ENCODE measurements at places on chromosomes 3 and 15.

GRCh38 chr3:177689869-177690268, 492.6 kb upstream of the TBL1XR1 start:
- DNase-seq = no peak

GRCh38 chr3:53122933-53123305, 7.3 kb downstream of the RFT1 start:
- DNase-seq = peak; percentile 54

- no peak for DNase-seq
Observed at GRCh38 chr3:65946438-65946837, 92.3 kb downstream of the MAGI1 start.

DNA sequence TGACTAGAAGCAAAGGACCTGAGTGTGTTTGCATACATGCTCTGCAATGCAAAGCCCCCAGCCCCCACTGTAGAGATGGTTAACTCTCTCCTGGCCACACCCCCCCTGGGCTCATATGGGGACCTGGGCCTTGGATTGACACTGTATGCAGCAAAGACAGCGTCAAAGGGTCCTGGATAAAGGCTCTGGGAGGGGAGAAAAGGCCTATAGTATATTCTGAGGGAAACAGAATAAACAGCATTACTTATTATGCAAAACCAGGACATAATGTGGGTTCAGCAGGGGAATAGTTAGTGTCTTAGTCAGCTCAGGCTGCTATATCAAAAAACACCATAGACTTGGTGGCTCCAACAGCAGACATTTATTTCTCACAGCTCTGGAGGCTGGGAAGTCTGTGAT, 158.7 kb downstream of the APBA2 start:
- no peak for DNase-seq

DNA sequence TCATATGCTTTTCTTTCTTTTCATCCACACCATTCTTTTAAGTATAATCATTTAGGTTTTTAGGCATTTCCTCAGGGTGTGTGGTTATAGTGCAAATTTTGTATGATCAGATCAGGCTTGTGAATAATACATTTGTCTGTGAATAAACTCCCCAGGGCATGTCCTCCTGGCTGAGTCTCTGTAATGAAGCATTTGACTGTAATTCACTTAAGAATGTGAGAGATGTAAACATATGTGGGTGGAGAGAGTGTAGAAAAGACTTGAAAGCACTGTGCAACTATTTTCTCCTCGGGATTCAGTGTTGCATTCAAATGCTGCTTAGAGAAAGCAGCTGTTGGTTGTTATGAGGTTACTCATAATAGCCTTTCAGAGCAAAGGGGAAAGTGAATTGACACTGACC, 996.5 kb downstream of the TUSC7 start:
- no peak for DNase-seq

DNA sequence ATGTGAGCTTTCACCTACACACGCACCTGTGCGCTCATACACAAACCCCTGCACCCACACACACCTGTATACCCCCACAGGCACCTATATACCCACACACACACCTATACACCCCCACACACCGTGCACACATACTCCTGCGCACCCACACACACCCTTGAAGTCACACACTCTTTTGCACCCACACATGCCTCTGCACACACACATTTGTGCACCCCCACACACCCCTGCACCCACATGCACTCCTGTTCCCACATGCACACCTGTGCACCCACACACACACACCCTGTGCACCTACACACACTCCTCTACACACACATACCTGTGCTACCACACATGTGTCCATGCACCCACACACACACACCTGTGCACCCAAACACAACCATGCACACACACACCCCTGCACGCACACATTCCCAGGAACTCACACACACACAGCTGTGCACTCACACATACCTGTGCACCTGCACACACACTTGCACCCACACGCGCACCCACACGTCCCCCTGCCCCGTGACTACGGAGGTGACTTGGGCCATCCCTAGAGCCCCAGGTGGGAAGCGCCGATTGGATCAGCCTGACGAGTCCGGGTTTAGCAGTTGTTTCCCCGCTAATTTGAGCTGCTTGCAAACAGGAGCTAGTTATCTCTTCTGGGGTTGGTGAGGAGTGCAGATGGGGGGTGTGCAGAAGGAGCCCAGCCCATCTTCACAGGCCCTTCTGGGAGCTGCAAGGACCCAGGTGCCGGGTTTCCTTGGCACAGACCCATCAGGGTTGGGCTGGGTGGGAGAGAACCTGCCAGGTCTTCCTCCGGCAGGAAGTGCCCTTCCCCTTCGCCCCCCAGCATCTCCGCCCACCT, 97.8 kb downstream of the CHSY1 start:
- DNase-seq = no peak

DNA sequence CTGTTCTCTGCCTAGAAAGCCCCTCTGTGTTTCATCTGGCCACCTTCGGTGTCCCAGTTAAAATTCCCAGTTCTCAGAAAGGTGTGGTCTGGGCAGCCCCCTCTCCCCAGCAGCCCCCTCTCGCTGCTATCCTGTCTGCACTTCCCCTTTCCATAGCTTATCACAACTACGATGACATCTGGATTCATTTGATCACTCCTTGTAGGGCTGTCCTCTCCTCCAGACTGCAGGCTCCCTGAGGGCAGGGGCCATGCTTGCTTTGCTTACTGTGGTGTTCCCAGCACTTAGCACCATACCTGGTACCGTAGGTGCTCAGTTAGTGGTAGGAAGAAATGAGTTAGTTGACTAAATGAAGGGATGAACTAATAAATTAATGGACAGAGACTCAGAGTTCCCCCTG, 26.3 kb upstream of the GOLGA6C start:
- no peak for DNase-seq

DNA sequence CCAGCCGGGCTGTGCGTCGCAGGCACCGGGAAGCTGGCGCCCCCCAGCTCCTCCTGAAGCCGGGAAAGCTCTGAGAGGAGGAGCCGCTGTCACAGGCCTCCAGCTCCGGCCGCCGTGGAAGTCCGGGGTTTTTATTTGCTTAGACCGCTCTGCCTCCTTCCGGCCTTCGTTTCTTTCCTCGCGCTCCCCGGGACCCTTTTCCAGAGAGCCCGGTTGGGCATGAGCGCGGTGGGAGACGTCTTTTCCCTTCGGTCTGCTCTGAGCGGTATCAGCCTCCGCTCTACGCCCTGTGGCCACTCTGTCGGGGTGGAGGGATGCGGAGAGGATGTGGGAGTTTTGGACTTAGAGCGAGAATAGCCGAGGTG, 559 bp downstream of the SENP5 start:
- DNase-seq = peak; percentile 25

GRCh38 chr3:171429635-171430034, 30.6 kb downstream of the TNIK start:
- DNase-seq = no peak

DNA sequence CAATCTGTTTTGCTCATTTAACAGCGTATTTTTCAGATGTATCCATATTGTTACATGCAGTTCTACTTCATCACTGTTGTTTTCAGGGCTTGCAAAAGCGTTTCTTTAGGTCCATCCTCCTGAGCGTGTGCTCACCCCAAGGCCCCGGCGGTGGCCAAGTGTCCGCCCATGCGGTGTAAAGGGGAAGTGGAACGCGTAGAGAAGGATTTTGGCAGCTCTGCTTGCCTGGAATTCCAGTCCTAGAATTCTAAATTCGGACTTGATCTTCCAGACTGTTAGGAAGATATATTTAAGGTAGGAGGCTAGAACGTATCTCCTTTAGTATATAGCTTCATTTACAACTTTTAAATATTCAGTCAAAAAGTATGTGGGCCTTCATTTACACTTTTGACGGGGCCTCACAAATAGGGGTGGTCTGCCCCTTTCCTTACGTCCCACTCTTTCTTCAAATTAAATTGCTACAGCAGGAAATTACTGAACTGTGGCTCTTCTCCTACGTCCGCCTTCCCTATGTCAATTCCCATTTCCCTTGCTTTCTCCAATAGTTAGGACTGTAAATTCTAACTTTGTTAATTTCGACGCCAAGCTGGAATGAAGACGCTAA, 609 bp upstream of the TBC1D23 start:
- DNase-seq = no peak

DNA sequence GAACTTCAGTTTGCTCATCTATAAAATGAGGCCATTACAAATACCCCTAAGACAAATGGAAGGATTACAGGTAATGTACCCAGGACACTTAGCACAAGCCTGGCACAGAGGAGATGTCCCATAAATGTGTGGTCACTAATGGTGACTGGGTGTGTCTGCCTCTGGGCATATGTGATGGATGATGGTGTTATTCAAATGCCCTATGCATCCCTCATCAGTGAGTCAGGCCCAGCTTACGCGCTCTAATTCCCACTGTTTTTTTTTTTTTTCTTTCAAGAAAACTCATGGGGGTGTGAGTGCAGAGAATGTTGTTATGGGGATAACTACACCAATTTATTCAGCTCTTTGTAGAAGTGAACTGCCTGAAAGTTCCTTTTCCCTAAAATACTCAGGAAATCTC, 23.6 kb upstream of the KIF23 start:
- no peak for DNase-seq

DNA sequence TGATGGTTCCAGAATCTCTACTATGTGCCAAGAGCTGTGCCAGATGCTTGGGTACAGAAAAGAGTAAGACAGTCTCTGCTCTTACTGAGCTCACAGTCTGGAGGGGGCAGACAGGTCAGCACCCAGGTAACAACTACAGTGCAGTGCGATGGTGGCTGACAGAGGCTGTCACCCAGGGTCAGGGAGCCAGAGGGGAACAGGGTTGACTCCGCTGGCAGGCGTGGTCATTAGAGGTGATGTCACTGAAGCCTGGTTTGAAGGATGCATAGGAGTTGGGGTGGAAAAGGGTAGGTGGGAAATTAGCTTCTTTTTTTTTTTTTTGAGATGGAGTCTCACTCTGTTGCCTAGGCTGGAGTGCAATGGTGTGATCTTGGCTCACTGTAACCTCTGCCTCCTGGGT, 31.5 kb downstream of the GNB5 start:
- no peak for DNase-seq

DNA sequence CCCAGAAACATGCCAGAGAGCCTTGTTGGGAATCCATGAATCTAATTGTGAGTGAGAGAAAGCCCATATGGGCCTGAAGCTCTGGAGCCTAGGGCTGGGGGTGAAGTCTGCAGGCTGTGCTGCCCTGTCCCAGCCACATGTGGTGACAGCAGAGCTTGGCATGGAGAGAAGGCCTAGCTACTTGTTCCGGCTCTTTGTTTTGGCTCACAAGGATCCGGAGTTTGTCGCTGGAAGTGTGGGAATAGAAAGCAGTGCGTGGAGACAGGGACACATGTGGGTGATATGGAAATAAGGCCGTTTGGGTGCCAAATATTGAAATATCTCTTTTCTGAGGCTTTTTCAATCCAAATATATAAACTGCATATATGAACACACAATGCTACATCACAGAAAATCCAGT, 78.2 kb downstream of the CLSTN2 start:
- DNase-seq = no peak

- no peak for DNase-seq
Observed at GRCh38 chr3:33910031-33910430, 111.6 kb downstream of the PDCD6IP start.

DNA sequence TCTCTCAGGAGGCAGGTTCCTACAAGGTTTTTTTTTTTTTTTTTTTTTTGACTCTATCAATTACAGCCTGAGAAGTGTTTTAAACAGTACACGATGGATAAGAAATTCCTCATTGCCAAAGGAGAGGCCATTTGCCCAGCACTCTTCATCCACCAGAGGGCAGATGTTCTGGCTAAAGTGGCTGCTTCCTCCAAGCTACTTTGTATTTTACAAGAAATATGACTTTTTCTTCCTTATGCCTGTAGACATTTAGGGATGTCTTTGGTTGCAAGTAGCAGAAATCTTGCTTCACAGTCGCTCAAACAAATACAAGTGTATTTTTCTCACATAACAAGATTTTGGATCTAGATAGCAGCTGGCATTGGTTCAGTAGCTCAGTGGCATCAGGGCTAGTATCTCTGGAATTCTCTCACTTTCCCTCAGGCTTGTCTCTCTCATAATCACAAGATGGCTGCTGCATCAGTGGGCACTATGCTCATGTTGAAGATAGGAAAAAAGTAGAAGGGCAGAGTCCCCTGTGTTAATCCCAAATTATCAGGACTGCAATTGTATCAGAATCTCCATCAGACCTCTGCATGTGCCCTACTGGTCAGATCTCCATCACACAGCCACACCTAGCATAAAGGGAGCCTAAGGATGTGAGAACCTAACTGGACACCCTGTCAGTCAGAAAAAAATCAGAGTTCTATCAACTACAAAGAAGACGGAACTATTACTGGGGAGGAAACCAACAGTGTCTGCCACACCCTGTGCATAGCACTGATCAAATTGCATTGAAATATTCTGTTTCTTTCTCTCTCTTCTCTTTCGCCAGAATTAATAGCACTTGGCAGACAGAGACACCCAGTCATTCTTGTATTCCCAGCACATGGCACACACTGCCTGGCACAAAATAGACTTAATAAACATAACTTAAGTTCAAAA, 138.9 kb upstream of the COL8A1 start:
- no peak for DNase-seq

DNA sequence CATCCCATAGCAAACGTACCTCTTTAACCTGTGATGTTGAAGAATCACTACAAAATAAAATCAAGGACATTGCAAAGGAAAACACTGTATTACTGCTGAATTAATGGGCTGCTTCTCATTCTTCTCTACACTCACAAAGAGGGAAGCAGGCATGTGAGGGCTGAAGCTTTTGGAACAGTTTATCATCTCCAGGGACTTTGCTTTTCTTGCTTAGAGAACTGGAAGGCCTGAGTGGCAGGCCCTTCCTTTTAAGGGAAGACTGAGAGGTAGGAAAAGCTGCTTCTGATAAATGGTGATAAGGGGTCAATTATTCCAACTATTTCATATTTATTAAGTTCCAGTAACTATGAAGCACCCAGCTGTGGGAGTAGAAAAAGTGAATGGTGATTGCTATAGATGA, 649.6 kb downstream of the NTRK3 start:
- no peak for DNase-seq

- no peak for DNase-seq
Observed at GRCh38 chr15:80127911-80128310, 24.9 kb upstream of the FAH start.

DNA sequence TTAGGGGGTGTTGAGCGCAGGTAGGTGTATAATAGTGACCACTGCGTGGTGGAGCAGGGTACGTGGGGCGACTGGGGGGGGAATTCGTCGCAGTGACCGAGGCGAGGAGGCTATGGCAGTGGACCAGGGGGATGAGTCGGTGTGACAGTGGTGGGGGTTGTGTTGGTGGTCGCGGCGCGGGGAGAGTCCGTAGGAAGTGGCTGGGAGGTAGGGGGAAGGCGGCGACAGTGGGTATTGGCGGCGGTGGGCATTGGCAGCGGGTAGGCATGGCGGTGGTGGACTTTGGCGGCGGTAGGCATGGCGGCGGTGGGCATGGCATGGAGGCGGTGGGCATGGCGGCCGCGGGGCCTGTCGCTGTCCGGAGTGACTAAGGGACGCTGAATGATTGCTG, 739 bp downstream of the SNRPN start:
- peak; percentile 37 for DNase-seq

DNA sequence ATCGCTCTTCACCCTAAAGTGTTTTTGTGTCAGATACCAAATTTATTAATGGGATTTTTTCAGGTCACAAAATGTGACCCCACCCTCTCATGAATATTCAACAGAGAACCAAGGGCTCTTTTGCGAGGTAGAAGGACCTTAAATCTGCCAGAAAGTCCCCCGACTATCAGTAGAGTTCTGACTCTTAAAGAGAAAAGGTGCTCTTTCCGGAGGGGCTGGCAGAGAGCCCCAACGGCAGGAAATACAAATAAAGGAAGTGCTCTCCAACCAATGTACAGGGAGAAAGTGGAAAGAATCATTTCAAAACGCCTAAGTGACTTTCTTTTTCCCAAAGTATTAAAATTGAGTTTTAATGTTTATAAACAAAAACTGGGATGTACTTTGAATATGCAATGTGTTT, 517.2 kb downstream of the FOXP1 start:
- DNase-seq = peak; percentile 50
